ENCODE measurements at places on chromosomes 3 and 15. TPM values are rescaled to one million over a fixed set of nuclear protein-coding genes. Genes with fewer than 3 reads are reported as not detected.
A peak's percentile ranks its signal among the peaks of the same experiment; 100 is the strongest.

GRCh38 chr3:14471690-14472089, 68.5 kb downstream of the GRIP2 start:
- DNase-seq: no peak

- DNase-seq: no peak
Observed at GRCh38 chr3:58321791-58322190, 10.9 kb upstream of the PXK start.

- DNase-seq: peak; percentile 58
Observed at GRCh38 chr3:35639254-35640186, at the start of gene ARPP21. Gene ARPP21 (plus strand): TSS chr3:35639525. CDS start chr3:35681752, 42,227 bp downstream.

DNA sequence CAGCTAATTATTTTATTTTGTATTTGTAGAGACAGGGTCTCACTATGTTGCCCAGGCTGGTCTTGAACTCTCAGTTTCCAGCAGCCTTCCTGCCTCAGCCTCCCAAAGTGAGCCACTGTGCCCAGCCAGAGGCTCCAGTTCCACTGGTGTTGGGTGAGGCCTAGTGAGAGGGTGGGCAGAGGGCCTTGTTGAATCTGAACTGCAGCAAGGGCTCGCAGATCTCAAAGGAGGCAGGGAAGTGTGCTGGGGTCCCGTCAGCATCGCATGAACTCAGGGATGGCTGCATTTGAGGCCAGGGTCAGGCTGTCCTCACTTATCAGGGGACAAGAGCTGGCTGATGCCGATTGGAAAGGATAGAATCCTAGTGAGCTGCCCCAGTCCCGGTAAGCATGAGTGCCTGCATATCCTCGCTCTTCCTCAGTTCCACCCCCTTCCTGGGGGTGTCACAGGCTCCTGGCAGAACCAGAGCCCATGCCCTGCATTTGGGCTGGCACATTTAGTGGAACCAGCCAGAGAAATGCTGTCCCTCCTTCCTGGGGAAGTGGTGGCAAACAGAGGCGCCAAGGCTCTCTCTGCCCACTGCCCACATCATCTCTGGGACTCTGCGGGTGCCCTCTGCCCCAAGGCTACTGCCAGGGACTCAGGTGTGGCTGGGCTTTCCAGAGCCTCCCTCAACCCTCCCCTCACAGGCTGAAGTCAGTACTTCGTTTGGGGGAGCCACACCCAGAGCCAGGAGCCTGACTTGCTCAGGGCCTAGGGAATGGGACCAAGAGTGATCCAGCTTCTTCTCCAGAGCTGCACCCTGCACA, 24.1 kb downstream of the ALS2CL start:
- DNase-seq: peak; percentile 8

DNA sequence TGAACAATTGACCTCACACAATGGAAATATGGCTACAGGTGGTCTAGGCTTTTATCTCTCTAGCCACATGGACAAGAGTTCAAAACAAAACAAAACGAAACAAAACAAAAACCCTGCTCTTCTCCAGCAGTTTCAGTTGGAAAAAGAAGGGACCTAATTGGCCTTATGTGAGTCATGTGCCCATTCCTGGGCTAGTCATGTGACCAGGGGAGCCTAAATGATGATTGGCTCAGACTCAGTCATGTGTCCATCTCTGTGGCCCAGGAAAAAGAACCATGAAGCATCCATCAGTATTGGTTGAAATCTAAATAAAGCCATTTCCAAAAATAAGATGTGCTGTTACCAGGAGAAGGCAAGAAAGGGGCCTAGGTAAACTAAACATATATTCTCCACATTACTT, 96.8 kb downstream of the ANXA2 start:
- no peak for DNase-seq

GNAT1 gene
- total RNA-seq: not detected

All from gastrocnemius medialis (tissue), 4 donors.